Endothelial cell of coronary artery (primary cell): ENCODE measurements at places on chromosomes 5 and 9. TPM values are rescaled to one million over a fixed set of nuclear protein-coding genes. Genes with fewer than 3 reads are reported as not detected.

PCDHA1 gene
- total RNA-seq: under 0.01 TPM in 1 of 2 replicates, not detected in the other

DNM1 gene
- 0.27 and 2.9 TPM in 2 replicates for total RNA-seq

SPINK1 gene
- 0.09 TPM in 1 of 2 replicates, not detected in the other for total RNA-seq

BTNL9 gene
- total RNA-seq: 0.19 and 0.27 TPM in 2 replicates

PTBP3 gene
- 27.3 and 32.1 TPM in 2 replicates for total RNA-seq

LIFR gene
- 25.8 and 36.9 TPM in 2 replicates for total RNA-seq

KCNV2 gene
- total RNA-seq: not detected in 2 replicates

RBM27 gene
- 20.3 and 28.5 TPM in 2 replicates for total RNA-seq

PNPLA7 gene
- 0.36 and 0.47 TPM in 2 replicates for total RNA-seq

CCDC180 gene
- 0.56 and 1.1 TPM in 2 replicates for total RNA-seq

CCL19 gene
- total RNA-seq: not detected in 2 replicates

INSL4 gene
- not detected in 2 replicates for total RNA-seq

HRCT1 gene
- total RNA-seq: 0.56 and 3.7 TPM in 2 replicates

GAS1 gene
- total RNA-seq: 0.09 and 1.2 TPM in 2 replicates

GFPT2 gene
- 6.2 and 24.8 TPM in 2 replicates for total RNA-seq

MROH2B gene
- not detected in 2 replicates for total RNA-seq

TIMD4 gene
- not detected in 2 replicates for total RNA-seq

SLC6A18 gene
- total RNA-seq: not detected in 2 replicates

SLC27A6 gene
- 0.09 TPM in 1 of 2 replicates, not detected in the other for total RNA-seq

CSF2 gene
- 0.28 and 0.36 TPM in 2 replicates for total RNA-seq
